ENCODE measurements at places on chromosomes 1 and 21.

- DNase-seq, result no peak
Observed at GRCh38 chr1:100414693-100415497, 62.6 kb downstream of the CDC14A start.

DNA sequence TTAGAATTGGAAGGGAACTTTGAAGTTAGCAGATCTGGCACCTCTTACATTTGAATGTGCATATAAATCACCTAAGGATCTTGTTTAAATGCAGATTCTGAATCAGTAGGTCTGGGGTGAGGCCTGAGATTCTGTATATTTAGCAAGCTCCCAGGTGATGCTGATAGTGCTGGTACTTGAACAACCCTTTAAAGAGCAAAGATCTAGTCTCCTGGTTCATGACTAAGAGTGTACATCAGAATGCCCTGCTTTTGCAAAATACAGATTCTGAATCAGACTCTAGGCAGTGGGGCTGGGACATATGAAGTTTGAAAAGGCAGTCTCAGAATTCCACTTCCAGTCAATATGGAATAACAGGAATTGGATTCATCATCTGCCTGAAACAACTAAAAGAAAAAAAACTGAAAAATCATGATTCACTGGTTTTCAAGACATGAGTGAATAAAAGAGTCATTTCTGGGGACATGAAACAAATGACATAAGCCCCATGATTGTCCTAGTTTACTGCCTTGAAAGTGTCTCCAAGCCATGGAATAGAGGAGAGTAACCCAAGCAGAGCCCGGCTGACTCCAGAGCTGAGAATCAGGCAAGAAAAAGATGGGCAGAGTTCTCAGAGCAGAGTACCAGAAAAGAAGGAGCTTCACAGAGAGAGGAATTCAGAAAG is 149.6 kb upstream of the SGIP1 start:
- DNase-seq, result no peak

- no peak for DNase-seq
Observed at GRCh38 chr1:150564051-150564991, 15.1 kb downstream of the MCL1 start.

GRCh38 chr1:179107706-179108629 is 26.1 kb downstream of the TOR3A start:
- no peak for DNase-seq

DNA sequence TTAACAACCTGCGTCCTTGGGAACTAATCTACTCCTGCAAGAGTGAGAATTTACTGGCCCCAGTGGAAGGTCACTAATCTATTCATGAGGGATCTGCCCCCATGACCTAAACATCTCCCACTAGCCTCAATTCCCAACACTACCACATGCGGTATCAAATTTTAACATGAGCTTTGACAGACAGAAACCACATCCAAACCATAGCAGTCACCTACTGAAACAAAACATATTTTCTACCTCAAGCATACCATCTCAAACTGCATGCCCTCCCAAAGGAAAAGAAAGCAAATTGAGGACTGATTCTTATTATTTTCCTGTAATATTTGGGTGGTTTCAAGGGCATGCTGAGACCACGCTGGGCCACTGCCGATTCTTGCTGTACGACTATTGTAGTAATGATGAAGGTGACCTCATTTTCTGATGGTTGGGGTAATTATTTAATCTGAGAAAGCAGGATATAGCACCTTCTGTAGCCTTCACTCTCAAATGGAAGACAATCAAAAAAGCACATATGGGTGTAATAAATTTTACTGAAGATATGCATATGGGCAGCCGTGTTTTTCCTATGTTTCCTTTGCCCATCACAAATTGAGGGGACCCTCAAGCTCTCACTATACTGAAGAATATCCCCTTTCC is 13.2 kb upstream of the GBP5 start:
- DNase-seq, result no peak

GRCh38 chr1:30489737-30490389 is 233.5 kb downstream of the MATN1 start:
- DNase-seq, result no peak

- DNase-seq, result no peak
Observed at GRCh38 chr1:34885405-34886247, 26.1 kb upstream of the SMIM12 start.

DNA sequence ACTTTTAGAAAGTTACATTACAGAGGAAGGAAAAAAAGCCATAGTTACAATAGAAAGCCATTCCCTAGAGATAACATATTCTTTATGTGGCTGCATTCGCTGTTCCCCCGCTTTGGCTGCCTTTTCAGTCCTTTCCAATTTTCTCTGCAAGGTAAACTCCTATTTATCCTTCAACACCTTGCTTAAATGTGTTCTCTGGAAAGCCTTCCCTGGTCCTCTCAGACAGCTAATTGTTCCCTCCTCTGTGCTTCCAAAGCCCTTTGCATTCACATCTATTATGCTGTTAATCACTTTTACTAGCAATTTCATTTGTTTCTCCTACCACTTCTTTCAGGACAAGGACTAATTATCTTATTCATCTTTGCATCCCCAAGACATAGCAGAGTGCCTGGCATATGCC is 1.6 kb downstream of the PHC2 start:
- DNase-seq, result no peak

GRCh38 chr1:162003830-162004215 is 19.8 kb downstream of the OLFML2B start:
- peak; percentile 64 for DNase-seq

DNA sequence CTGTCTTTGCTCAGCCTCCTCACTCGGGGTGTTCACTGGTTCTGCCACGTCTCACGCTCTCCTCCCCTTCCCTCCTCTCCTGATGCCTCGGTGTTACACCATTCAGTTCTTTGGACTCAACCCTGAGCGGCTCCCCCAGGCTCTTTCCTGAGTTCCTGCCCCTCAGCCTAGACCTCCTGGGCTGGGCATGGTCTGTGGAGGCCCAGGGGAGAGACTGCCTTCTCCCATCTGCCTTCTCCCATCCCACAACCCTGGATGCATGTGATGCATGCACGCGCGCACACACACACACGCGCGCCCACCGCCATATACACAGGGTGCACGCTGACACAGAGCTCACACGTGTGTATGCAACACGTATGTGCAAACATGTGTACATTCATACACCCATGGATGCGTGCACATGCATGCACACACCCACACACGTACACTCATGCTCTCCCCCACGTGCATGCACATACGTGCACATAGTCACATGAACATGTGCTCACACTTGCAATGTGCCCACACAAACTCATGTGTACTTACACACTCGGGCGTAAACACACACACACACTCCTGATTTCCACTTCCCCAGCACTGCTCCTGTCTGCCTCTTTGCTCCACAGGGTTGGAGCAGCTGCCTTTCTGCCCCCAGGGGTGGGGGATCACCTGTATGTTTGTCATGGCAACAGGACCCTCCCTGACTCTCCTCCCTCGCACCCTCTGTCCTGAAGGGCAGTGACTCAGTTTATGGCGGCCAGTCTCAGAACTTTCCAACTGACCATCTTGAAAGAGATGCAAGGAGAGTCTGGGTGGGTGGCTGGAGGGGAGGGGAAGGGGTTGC is 59.0 kb downstream of the HUNK start:
- DNase-seq, result no peak

- no peak for DNase-seq
Observed at GRCh38 chr1:19725606-19726005, 60.9 kb downstream of the HTR6 start.

DNA sequence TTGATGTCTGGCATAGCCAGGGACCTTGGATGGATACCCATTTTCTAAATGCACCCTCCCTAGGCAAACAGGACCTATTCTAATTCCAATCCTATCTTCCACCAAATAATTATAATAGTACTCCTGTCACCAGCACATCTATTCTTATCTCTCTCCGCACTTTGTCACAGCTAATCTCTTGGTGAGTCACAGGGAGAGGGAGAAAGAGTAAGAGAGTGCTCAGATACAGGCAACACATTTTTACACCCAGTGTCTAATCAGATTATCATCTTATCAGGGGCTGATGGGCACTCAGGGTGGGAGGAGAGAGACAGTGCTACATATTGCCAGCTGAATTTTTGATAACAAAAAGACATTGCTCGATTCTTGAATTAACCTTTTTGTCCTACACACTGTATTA is 275.0 kb upstream of the BEND5 start:
- no peak for DNase-seq

Data from right hindlimb (tissue), 1 donor.